ENCODE measurements at places on chromosomes 2 and 18. TPM values are rescaled to one million over a fixed set of nuclear protein-coding genes. Genes with fewer than 3 reads are reported as not detected.

The DSC2 gene
- total RNA-seq = 352 TPM

The KCNE4 gene
- 2.5 TPM for total RNA-seq

The KRTCAP3 gene
- 23.9 TPM for total RNA-seq

The FZD7 gene
- 68.6 TPM for total RNA-seq

GRCh38 chr2:18411626-18412025, 148.8 kb downstream of the RDH14 start:
- no peak for DNase-seq

- no peak for DNase-seq
Measured at GRCh38 chr18:44672506-44672905, 8.2 kb upstream of the SETBP1 start.

- DNase-seq = no peak
Measured at GRCh38 chr2:11043245-11043644, 112.0 kb upstream of the SLC66A3 start.

DNA sequence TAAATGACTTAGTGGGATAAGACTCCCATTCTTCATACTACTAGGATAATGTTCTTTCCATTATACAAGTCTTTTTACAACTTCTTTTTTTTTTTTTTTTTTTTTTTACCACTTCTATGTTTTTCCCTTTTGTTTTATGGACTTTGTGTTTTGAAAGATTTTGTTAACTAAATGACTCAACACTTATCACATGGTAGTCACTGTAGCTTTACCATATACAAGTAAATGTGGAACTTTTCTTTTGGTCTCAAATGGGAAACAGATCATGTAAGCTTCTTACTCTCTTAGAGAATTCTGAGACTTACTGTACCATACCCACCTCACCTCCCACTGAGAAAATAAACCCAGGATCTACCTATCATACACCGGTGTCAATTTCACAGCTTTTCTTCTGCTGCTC, 590.3 kb upstream of the CDH2 start:
- DNase-seq = no peak

DNA sequence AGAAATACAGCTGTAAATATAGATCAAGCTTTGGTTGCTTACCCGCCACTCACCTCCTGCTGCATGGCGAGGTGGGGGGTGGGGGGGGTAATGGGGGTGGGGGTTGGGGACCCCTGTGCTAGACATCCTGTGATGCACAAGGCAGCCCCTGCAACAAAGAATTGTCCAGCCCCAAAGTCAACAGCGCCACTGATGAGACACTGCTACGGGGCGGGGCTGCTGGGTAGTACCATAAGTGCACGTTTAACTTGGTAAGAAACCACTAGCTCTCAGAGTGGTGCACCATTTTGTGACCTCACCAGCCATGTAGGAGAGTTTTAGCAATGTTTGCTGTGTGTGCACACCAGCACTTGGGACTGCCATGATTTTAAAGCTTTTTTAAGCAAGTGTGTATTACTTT, 40.3 kb downstream of the SNORC start:
- no peak for DNase-seq

GRCh38 chr2:158967731-158968395, 577 bp upstream of the TANC1 start:
- DNase-seq = no peak

DNA sequence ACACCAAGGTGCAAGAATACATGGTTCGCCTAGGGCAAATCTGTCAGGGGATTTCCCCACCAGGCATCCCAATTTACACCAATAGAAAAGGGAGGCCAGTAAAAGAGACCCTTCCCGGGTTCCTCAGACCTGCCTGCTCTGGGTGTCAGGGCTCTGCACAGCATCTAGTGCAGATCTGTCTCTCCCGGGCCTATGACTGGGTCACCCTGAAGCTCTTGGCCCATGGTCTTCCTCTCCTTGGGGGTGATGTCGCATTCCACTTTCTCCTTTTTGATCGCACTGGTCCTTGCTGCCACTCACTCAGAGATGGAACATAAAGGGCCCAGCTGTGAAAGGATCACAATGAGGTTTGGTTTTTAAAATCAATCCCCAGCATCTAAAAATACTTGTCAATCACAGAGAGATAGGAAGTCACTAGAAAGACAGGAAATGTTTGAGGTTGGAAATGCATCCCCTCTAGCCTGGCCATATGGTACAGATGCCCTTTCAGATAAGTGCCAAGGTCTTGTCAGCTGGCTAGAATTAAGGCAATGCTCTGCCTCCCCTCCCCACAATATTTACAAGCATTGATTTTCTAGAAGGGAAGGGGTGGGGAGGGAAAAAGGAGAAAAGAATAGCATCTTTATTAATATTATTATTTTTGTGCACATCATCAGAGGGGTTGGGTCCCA, 34.9 kb upstream of the AFTPH start:
- no peak for DNase-seq
